ENCODE measurements at places on chromosomes 16 and 17. TPM values are rescaled to one million over a fixed set of nuclear protein-coding genes. Genes with fewer than 3 reads are reported as not detected.

NUDT16L1 gene
- total RNA-seq, result 50.7 TPM

C16orf46 gene
- not detected for total RNA-seq

- H3K4me1 ChIP-seq, result no peaks in the 10 kb centered on the region
- H3K27me3 ChIP-seq, result no peaks in the 10 kb centered on the region
- no peaks in the 10 kb centered on the region for H3K36me3 ChIP-seq
- no peak for DNase-seq
Observed at GRCh38 chr16:66298571-66299120, 67.8 kb upstream of the CDH5 start.

C16orf54 gene
- total RNA-seq, result 1.7 TPM

PSMC3IP gene
- total RNA-seq, result 11.6 TPM
